Activated CD4-positive, alpha-beta T cell treated with anti-CD3 and anti-CD28 coated beads, Interleukin-2, amount 10 ng/mL, durations not matched to agents 24 days and 14 days (primary cell): ENCODE measurements at places on chromosomes 7 and 10. TPM values are rescaled to one million over a fixed set of nuclear protein-coding genes. Genes with fewer than 3 reads are reported as not detected.

DNA sequence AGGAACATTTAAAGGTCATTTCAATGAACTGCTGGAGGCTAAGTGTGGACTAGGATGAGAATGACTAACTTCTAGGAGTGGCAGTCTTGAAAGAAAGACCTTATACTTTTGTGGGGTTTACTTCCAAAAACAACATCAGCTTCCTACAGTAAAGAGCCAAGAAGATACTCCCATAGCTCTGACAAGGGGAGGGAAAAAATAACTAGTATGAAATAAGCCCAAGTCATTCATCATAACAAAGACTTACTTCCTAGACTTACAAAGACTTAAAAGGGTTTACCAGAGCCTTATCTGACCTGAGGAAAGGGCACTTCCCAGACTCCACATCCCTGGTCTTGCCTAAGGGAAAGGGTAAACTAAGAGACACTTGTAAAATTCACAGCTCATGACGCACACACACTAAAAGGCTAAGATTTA, 31.7 kb downstream of the ARHGAP12 start:
- DNase-seq = no peak
- H3K4me1 ChIP-seq = no peaks in the 10 kb centered on the region

Gene RRP12
- total RNA-seq = 99.4 and 106 TPM in 2 replicates

GRCh38 chr7:26479581-26479980, 187.9 kb downstream of the SNX10 start:
- H3K27ac ChIP-seq = no peak overlapping the region
- H3K4me1 ChIP-seq = no peaks in the 10 kb centered on the region
- H3K4me3 ChIP-seq = no peak overlapping the region
- H3K36me3 ChIP-seq = no peaks in the 10 kb centered on the region
- no peak for DNase-seq
- H3K27me3 ChIP-seq = peaks cover 41% of the 10 kb centered on the region

Gene GPR26
- total RNA-seq = not detected in 2 replicates

Gene GSTO2
- 0.77 and 1.3 TPM in 2 replicates for total RNA-seq

Gene DDC
- total RNA-seq = 0.19 and 0.35 TPM in 2 replicates

DNA sequence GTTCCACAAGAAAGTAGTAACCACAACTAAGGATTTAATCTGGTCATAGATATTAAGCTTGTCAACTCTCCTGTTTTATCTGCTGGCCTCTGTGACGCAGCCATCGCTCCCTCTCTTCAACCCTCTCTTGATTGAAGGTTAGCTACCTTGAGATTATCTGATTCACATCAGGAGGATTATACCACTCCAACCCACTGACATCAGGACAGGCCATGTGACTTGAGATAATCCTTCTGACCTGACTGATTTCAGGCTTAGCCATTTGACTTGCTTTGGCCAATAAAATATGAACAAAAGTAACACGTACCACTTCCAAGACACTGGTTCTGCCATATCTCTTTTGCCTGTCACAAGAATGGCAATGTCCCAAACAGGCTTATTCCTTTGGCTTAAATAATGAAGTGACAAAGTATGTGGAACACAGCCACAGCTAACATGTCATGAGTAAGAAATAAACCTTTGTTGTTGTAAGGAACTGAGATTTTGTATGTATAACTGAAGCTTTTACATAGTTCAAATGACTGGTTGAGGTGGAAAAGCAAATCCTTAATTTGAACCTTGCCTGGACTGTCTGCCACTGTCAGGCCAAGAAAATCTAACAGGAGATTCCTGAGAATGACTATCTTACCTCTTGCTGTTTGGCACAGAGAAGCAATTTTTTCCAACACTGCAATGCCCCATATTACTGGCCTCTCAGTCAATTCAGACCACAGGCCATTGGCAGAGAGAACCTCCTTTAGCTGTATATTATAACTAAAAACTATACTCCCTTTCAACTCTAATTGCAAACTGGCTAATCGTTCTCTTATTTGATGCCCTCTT, 13.9 kb downstream of the ZNF438 start:
- H3K27ac ChIP-seq = no peak overlapping the region
- no peaks in the 10 kb centered on the region for H3K36me3 ChIP-seq
- peaks cover 7% of the 10 kb centered on the region for H3K4me1 ChIP-seq

DNA sequence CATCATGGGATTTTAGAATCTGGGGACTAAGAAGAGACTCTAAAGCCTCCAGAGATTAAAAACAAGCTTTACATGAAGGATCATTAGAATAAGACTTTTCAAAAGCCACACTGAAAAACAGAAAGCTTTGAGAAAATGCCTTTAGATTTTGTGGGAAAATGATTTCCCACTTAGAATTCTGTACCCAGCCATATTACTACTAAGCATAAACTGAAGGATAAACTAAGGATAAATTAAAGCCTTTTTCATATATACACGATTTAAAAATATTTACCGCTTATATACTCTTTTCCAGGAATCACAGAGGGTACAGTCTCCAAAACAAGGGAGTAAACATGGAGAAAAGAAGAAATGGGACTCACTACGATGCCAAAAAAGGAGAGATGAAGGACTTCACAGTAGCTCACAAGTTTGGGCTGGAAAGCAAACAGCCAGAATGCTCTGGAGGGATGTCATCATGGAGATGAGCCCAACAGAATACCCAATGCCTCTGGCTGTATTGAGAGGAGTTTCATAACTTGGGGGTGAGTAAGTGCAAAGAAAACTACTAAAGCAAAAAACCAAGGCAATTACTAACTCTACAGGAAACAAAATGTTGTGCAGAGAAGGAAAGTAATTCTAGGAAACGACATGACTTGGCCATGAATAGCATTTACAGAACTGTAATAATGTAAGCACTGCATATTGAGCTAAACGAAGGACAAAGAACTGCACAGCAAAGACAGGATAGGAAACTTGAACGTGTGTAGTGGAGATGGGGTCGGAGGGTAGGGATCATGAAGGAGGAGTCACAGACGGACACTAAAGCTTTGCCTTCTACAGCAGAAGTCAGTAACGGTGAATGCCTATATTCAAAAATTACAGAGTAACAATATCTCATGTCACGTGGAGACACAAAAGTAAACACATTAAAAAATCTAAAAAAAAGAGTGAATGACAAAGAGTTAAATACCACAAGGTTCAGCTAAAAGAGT, 61.4 kb upstream of the ASAH2 start:
- no peak for DNase-seq
- no peaks in the 10 kb centered on the region for H3K27me3 ChIP-seq
- peaks cover 27% of the 10 kb centered on the region for H3K36me3 ChIP-seq
- H3K4me3 ChIP-seq = no peak overlapping the region
- no peak overlapping the region for H3K27ac ChIP-seq

Gene ZNF467
- 0.21 TPM in 1 of 2 replicates, not detected in the other for total RNA-seq

GRCh38 chr10:106716381-106716780, 448.1 kb downstream of the SORCS1 start:
- no peaks in the 10 kb centered on the region for H3K4me1 ChIP-seq
- H3K36me3 ChIP-seq = no peaks in the 10 kb centered on the region
- H3K27ac ChIP-seq = no peak overlapping the region
- DNase-seq = no peak
- H3K4me3 ChIP-seq = no peak overlapping the region

Gene ITGB8
- not detected in 2 replicates for total RNA-seq

DNA sequence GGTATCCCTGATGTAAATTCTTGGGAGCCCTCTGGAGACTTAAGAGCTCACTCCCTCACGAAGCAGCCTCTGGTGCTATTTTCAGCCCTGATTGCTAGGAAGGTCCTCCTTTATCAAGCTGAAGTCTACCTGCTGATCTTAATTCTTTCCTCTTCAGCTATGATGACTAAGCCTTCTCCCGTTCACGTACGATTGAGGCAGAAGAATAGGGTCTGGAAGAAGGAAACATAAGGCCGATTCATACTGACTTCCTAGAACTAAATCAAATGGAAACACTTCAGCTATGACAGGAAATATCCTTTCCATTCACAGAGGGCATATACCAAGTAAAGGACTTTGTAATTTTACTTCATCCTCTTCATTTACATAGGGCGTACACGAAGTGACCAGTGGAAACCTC, 107.0 kb downstream of the CPXM2 start:
- no peak for DNase-seq
- H3K4me3 ChIP-seq = no peak overlapping the region
- H3K27me3 ChIP-seq = peaks cover 10% of the 10 kb centered on the region
- H3K27ac ChIP-seq = no peak overlapping the region
- no peaks in the 10 kb centered on the region for H3K36me3 ChIP-seq
- H3K4me1 ChIP-seq = no peaks in the 10 kb centered on the region

GRCh38 chr7:115273139-115273772, 351.4 kb downstream of the MDFIC start:
- H3K27ac ChIP-seq = no peak overlapping the region
- no peak for DNase-seq
- H3K4me1 ChIP-seq = no peaks in the 10 kb centered on the region
- H3K36me3 ChIP-seq = no peaks in the 10 kb centered on the region
- peaks cover 12% of the 10 kb centered on the region for H3K27me3 ChIP-seq

GRCh38 chr7:77698042-77698625, 1.9 kb downstream of the RSBN1L start:
- H3K4me1 ChIP-seq = peaks cover 40% of the 10 kb centered on the region
- peak overlapping the region; percentile 93 for H3K4me3 ChIP-seq
- H3K27ac ChIP-seq = peak overlapping the region; percentile 84
- H3K27me3 ChIP-seq = no peaks in the 10 kb centered on the region

GRCh38 chr10:79287973-79288723, 59.1 kb upstream of the PPIF start:
- peaks cover 44% of the 10 kb centered on the region for H3K36me3 ChIP-seq
- peaks cover 58% of the 10 kb centered on the region for H3K4me1 ChIP-seq
- no peaks in the 10 kb centered on the region for H3K27me3 ChIP-seq

GRCh38 chr10:23630885-23631284, 192.0 kb downstream of the OTUD1 start:
- H3K36me3 ChIP-seq = no peaks in the 10 kb centered on the region
- H3K27ac ChIP-seq = no peak overlapping the region
- DNase-seq = no peak
- H3K27me3 ChIP-seq = no peaks in the 10 kb centered on the region
- no peaks in the 10 kb centered on the region for H3K4me1 ChIP-seq
- no peak overlapping the region for H3K4me3 ChIP-seq

DNA sequence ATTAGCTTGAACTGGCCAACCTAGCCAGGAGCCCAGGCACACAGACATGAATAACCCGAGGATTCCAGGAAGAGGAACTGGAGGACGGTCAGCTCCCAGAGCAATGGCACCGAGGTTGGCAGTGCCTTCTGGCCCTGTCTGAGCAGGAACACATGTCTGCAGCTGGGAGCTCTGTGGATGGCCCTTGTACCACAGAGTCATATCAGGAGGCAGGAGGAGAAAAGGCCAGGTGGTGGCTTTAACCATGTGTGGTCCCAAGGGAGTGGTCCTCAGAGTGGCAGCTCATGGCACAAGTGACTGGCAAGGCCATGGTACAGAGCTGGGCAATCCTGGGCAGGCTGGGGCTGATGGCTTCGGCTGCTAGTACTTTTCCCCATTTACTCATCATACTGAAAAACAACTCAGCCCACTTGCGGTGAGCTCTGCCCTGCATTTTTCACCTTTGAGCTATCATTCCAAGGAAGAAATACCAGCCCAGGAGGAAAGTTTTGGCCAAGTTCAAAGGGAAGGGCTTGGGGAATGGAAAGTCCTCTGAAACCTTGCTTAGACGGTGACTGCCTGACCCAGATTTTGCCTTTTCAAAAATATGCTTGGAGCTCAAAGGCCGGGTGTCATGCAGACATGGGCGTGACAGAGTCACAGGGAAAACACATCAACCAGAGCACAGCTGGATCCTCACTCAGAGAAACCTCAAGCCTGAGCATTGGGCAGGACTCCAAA, 25.7 kb upstream of the LOXL4 start:
- H3K4me3 ChIP-seq = no peak overlapping the region
- H3K4me1 ChIP-seq = no peaks in the 10 kb centered on the region
- DNase-seq = no peak
- H3K36me3 ChIP-seq = no peaks in the 10 kb centered on the region
- no peak overlapping the region for H3K27ac ChIP-seq

DNA sequence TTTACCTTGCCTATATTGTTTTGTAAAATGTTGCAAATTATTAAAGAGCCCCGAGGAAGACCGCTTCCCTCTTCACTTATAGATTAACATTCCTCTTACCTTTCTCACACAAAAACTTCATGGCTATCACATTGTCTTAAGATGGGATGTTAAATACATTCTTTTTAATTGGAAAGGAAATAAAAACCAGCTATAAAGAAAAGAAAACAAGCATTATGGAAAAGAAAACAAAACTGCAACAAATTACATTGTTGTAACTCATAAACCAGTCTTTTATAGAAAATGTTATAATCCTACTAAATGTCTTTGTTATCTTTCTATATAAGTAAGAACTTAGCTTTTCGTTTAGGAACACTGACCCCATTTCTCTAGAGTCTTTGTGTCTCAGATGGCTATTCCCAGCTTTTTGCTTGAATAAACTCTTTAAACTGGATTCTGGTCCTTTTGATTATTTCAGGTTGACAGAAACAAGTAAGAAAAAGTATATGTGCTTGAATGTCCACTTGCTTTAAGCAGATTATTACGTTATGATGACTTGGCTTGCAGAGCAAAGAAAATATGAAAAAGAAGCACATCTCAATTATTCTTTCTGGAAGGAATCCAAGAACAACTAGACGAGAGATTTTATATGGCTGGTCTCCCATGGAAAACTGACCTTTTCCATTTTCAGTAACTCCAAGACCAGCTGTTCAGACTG, 128.2 kb downstream of the AKR1D1 start:
- no peaks in the 10 kb centered on the region for H3K36me3 ChIP-seq
- peaks cover 4% of the 10 kb centered on the region for H3K27me3 ChIP-seq
- no peak for DNase-seq
- no peaks in the 10 kb centered on the region for H3K4me1 ChIP-seq

Gene ASB10
- not detected in 2 replicates for total RNA-seq

Gene NFE2L3
- 67.8 and 68.7 TPM in 2 replicates for total RNA-seq

- H3K27ac ChIP-seq = no peak overlapping the region
- H3K4me1 ChIP-seq = peaks cover 14% of the 10 kb centered on the region
- H3K4me3 ChIP-seq = no peak overlapping the region
- H3K27me3 ChIP-seq = no peaks in the 10 kb centered on the region
- DNase-seq = no peak
These were observed 36.3 kb downstream of the PALS2 start for GRCh38 chr7:24609570-24609969.

GRCh38 chr7:107744345-107744750, 406 bp downstream of the CBLL1 start:
- peaks cover 25% of the 10 kb centered on the region for H3K4me1 ChIP-seq
- peaks cover under 1% of the 10 kb centered on the region for H3K27me3 ChIP-seq
- H3K4me3 ChIP-seq = peak overlapping the region; percentile 91
- H3K27ac ChIP-seq = peak overlapping the region; percentile 99
- DNase-seq = no peak

Gene PLPP4
- total RNA-seq = not detected in 2 replicates

Gene AKR1C8
- total RNA-seq = not detected in 2 replicates

Gene ADRA2A
- 0.05 TPM in 1 of 2 replicates, not detected in the other for total RNA-seq

GRCh38 chr7:47302560-47302959, 279.4 kb downstream of the TNS3 start:
- no peak overlapping the region for H3K4me3 ChIP-seq
- H3K4me1 ChIP-seq = peaks cover 3% of the 10 kb centered on the region
- H3K27ac ChIP-seq = no peak overlapping the region
- H3K36me3 ChIP-seq = peaks cover 2% of the 10 kb centered on the region
- no peaks in the 10 kb centered on the region for H3K27me3 ChIP-seq
